Activated CD4-positive, alpha-beta T cell treated with anti-CD3 and anti-CD28 coated beads for 36 hours (primary cell): ENCODE measurements at places on chromosomes 3 and 15. TPM values are rescaled to one million over a fixed set of nuclear protein-coding genes. Genes with fewer than 3 reads are reported as not detected.

- peaks cover 5% of the 10 kb centered on the region for H3K4me1 ChIP-seq
- no peak for DNase-seq
- no peak overlapping the region for H3K27ac ChIP-seq
- no peaks in the 10 kb centered on the region for H3K36me3 ChIP-seq
Measured at GRCh38 chr3:194298331-194299227, 52.5 kb downstream of the CPN2 start.

Gene AADAC
- total RNA-seq = not detected

DNA sequence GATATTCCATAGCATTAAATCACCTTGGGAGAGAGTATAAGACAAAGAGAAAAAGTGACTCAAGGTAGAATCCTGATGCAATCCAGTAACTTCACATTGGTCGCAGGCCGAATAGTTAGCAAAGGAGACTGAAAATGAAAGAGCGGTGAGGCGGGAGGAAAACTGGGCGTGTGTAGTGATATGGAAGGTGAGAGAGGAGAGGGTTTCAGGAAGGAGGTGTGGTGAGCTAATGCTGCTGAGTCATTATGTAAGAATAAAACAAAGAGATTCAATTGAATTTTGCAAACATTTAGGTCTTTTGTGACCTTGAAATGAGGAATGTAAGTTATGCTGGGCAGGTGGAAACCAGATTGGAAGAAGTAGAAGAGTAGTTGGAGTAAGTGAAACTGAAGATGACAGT, 235.3 kb downstream of the C3orf38 start:
- no peaks in the 10 kb centered on the region for H3K36me3 ChIP-seq
- H3K4me3 ChIP-seq = no peak overlapping the region
- no peaks in the 10 kb centered on the region for H3K27me3 ChIP-seq
- H3K4me1 ChIP-seq = peaks cover 12% of the 10 kb centered on the region
- peak; percentile 7 for DNase-seq

- H3K4me1 ChIP-seq = peaks cover 13% of the 10 kb centered on the region
- H3K27ac ChIP-seq = no peak overlapping the region
- H3K4me3 ChIP-seq = no peak overlapping the region
- peaks cover 4% of the 10 kb centered on the region for H3K27me3 ChIP-seq
Measured at GRCh38 chr3:112685420-112685819, 44.5 kb upstream of the CCDC80 start.
